ENCODE measurements at places on chromosomes 16 and 17.

DNA sequence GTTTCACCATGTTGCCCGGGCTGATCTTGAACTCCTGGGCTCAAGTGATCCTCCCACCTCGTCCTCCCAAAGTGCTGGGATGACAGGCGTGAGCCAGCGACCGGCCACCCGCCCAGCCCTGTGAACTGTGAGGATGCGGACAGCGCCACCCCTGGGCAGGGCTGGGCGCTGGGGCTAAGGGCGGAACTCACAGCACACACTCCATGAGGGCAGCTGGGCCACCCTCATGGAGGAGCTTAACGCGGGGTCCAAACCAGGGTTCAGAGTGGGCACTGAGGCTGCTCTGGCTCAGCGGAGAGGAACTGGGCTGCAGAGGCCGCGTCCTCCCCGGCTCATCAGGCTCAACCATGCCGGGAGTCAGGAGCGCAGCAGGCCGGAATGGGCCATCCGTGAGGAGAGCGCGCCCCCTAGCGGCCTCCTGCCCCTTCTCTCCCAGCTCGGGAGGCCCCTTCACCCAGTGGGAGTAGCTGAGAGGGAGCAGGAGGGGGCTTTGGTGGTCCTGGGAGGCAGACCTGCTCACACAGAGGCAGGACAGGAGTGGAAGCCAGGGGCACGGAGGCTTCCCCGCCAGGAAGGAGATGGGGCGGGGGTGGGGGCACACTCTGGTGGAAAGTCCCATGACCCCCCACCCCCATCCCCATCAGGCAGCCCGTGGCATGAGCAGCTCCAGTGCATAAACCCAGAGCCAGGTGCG is 13.8 kb downstream of the CORO7 start:
- peak; percentile 57 for DNase-seq

GRCh38 chr17:59756236-59756818 is 48.9 kb downstream of the VMP1 start:
- DNase-seq, result no peak

DNA sequence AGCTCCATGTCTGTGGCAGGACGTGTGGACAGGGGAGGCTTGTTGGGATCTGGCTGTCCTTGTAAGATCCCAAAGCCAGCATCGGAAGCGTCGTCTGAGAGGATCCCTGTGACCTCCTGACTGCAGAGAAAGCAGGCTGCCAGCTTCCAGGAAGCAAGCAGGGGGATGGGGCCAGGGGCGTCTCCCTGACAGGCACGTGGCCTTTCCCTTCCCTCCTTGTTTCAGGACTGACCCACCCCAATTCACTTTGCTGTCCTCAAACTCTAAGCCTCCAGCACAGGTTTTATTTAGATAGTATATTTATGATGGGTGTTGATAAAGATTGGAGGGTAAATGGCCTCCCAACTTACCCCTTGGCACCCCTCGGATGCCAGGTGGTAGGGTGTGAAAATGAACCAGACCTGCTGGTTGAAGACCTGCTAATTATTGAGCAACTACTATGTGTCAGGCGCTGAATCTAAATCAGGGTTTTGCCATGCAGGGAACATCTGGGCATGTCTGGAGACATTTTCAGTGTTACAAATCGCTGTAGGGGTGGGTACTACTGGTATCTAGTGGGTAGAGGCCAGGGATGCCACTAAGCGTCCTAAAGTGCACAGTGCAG is 24.5 kb downstream of the SOCS1 start:
- DNase-seq, result no peak

DNA sequence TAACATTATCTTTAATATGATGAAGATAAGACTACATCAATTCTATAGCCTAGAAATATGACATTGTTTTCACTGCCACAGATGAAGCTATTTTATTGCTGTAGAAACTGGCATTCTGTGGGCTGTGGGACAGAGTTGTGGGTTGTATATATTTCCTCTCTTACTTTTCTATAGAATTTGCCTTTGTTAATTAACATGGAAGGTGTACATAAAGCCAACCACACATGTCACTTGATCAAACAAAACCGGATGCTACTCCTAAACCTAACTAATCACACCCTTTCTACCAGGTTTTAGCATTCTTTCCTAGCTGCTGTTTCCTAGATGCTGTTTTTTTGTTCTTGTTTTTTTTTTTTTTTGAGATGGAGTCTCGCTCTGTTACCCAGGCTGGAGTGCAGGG is 81.2 kb upstream of the ATP2A3 start:
- no peak for DNase-seq

DNA sequence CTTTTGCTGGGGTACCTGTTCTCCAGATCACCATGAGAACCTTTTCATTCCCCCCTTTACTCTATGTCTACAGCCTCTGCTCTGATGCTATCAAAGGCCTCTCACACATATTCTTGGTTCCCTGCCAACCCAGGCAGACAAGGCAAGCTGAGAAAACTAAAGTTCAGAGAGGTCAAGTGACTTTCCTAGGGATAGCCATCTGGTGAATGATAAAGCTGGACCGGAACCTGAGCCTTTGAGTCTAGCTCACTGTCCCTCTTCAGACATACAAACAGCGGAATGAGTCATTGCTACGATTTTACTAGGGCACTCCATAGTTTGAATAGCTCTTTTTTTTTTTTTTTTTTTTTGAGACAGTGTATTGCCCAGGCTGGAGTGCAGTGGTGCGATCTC is 73.3 kb downstream of the XYLT1 start:
- no peak for DNase-seq
